NCI-H82 (cell line): ENCODE measurements at places on chromosomes 5 and 9.

DNA sequence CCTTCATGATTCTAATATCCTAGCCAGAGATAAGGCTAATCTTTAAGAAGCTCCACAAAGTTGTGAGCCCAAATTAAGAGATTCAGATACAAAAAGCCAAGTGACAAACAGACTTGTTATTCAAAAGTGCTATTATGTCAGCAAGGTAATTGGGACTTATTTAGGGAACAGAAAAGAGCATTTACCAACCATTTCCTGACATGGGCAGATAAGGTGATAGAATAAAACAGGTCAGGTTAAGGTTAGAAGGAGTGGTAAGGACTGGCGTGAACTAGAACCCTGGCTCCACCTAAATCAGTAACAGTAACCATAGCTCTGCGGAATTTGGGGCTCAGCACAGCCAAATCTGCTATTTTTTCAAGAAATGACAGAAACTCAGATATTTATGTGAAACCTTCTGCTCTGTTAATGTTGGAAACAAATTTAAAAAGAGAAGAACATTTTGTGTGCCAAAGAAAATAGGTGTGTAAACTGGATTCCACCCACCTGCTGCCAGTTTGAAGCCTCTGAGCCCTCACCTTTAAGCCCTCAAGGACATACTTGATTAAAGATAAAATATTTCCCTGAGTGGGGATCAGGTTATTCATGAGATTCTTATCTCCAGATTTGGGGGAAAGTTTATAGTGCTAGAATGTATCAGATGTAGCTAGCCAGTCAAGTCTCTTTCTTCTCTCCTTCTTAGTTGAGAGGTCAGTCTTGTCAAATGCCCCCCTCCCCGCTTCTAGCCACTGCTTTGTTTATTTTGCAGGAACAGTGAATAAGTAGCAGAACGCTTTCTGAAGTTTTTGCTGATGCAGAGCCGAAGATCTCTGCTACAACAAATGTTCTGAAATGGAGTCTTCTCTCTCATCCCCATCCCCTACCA lies 10.2 kb upstream of the ERMP1 start:
- DNase-seq = no peak

DNA sequence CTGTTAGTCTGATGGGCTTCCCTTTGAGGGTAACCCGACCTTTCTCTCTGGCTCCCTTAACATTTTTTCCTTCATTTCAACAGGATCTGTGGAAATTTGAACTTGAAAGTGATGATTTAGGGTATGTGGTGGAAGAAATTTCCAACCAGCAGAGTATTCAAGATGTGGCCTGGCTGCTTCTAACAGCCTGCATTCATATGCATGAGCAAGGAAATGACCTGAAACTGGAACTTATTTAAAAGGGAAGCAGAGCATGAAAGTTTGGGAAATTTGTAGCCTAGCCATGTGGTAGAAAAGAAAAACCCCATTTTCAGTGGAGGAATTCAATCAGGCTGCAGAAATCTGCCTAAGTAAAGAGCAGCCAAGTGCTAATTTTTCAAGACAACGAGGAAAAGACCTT lies 41.7 kb downstream of the UNC13B start:
- no peak for DNase-seq

DNA sequence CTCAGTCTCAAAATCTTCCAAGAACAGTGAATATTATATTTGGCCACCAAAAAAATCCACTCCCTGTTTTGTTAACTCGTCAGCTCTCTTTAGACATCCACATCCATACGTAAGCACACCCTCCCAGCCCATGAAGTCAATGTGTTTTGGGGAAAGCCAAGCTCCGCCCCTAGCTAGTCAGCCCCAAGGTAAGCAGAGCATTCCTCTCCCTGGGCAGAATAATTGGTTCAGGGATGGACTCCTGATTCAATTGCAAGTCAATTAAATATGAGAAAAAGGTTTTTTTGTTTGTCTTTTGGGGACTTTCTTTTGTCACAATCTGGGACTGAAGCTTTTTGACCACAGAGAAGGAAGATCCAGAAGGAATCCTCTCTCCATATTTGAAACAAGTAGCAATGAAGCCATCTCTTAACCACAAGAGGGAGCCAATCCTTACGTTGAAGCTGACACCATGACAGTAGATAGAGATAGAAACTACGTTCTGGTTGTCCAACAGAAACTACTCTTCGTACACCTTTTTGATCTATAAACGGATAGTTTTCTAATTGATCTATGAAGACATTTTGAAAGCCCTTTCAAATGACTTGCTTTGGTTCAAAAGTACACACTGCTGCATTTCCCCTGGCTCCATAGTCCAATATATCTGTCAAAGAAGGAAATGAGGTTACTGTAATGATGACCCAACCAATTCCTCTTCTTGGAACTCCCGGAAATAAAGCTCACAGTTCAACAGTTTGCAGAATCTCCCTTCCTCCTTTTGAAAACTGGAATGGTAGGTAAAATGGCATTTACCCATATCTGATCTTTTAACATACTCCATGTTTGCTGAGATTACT lies 166.4 kb downstream of the TLE1 start:
- peak; percentile 75 for DNase-seq

DNA sequence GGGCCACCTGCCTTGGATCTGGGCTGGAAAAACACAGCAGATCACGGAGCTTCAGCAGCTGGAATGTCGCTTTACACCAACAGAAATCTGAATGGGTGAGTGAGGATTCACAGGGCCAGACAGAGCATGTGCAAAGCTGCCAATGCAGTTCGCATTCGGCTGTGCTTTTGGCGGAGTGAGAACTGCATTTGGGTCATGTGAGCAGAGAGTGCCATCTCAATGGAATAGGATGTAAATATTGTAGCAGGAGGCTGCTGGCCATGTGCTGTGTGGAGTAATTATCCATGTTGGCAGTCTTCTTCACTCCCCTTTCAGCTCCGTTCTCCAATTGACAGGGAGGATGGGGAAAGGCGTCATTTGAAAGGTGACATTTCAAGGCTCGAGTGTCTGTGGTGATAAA lies at the start of gene ANKRD55:
ANKRD55 (minus strand) TSS at position 101 of the 400 bp plus-strand sequence. CDS start 417 bp downstream, outside the sequence.
- no peak for DNase-seq

DNA sequence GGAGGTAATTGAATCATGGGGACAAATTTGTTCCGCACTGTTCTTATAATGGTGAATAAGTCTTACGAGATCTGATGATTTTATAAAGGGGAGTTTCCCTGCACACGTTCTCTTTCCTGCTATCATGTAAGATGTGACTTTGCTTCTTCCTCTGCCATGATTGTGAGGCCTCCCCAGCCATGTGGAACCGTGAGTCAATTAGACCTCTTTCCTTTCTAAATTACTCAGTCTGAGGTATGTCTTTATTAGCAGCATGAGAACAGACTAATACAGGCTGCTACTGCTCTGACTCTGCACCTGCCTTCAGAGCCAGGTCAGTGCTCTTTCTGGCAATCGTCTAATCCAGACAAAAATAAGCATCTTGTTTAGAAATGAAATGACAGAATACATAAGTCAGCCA lies 479.2 kb upstream of the TUSC1 start:
- DNase-seq = no peak

GRCh38 chr9:116868201-116868600 lies 181.1 kb downstream of the TRIM32 start:
- no peak for DNase-seq

- DNase-seq = no peak
Measured at GRCh38 chr5:150771034-150771795, 7.3 kb upstream of the SMIM3 start.

GRCh38 chr9:19119801-19120440 lies 7.4 kb downstream of the PLIN2 start:
- DNase-seq = no peak

DNA sequence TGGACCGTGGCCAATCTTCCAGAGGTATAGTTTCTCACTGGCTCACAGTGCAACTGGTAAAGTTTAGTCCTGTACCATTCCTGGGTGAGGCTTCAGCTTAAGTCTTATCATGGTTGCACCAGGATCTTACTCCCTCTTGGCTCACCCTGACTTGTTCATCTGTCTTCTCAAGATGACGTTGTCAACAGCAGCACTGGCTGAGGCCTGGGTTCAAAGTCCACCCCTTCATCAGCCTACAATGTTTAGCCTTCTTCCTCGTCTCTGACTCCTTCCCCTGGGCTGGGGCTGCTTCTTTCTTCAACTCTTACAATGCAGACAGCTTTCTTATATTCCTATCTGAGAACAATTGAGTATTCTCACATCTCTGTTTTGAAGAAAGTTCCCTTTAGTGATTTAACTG lies 311.1 kb upstream of the CLINT1 start:
- no peak for DNase-seq

DNA sequence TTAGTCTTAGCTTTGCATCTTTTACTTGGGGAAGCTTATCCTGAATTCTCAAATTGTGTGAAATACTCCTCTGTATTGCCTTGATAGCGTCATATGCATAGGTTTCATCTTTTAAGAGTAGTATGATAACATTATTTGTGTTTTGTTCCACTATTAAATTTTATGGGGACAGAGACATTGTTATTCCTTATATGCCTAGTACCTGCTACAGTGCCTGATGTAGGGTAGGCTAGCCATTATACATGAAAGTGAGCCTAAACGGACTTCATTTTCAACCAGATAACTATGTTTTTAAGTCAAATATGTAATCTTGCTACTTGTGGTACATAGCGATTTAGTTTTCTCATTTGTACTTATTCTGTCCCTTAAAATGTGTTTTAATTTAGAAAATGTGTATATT lies 105.9 kb downstream of the DMXL1 start:
- DNase-seq = no peak
